ENCODE measurements at places on chromosomes 2 and 18. TPM values are rescaled to one million over a fixed set of nuclear protein-coding genes. Genes with fewer than 3 reads are reported as not detected.

The KCNG2 gene
- not detected for total RNA-seq

The PASK gene
- 3.4 TPM for total RNA-seq

The ATP6V1B1 gene
- not detected for total RNA-seq

The RAX gene
- total RNA-seq, result not detected

The IL1RL2 gene
- total RNA-seq, result not detected
